ENCODE measurements at places on chromosomes 2 and 18.

DNA sequence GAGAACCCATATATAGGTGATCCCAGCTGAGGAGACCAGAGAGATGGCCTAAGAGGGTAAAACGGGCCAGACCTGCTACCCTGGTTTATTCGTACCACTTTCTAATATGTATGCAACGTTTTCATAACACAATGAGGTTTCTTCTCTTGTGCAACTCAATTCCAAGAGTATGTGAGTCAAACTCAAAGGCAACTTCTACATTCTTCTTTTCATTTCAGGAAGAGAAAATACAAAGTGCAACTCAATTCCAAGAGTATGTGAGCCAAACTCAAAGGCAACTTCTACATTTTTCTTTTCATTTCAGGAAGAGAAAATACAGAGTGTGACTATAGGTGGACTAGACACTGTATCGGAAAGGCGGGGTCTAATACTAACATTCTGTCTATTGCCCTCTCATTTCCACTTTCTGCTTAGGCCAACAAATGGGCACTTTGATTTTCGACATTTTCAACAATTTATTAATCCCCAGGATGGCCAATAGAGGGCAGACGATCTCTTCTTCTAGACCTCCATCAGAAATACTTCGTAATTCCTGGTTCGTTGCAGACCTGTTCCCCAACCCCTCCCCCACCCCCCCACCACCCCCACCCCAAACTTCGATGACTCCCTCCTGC lies 3.7 kb upstream of the CRIM1 start:
- DNase-seq, result peak; percentile 75

DNA sequence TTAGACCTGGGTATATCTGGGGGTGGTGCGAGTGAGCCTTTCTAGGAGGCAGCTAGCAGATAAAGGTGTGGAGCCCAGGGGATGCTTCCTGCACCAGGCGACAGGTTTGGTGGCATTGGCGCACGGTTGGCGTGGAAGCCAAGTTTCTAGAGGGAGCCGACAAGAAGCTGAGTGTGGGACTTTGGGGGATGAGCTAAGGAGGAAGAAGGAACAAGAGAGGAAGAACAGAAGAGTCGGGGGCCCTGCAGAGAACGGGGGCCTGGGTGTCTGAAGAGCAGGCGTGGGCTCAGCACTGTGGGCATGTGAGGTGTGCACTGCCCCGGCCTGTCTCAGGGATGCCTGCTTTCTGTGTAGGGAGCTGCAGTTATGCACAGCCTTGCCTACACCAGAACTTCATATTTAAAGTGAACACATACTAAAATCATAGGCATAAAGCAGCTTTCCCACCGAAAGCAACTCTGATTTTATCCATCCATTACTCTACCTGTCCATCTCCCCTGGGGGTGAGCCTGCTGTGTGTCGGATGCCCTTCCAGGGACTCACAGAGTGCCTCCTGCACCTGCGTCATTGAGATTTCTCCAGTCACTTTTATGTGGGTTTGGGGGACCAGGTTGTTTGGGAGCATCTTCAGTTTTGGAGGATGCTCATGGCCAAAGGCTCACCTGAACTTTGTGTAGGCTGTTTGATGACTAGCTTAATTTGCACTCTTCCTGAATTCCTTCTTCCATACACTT lies 149.7 kb downstream of the LDLRAD4 start:
- DNase-seq, result no peak

- DNase-seq, result peak; percentile 82
These were observed 250.6 kb downstream of the EIPR1 start for GRCh38 chr2:3126911-3127621.

DNA sequence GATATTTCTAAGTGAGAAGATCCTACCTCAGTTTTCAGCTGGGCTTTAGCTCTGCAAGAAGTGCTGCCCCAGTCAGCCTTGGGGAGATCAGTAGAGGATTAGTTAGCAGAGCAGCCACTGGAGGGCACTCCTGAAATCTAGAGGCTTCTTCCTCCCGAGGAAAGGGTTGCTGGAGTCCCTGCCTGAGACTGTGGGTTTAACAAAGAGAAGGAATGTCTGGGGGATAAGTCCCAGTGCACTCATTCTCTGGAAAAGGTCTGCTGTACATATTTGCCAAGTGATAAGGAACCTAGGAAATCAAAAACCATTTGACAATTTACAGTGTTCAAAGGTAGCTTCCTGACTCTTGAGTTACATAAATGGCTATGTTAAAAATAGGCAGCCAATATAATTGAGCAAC lies 207.2 kb downstream of the SLC8A1 start:
- DNase-seq, result peak; percentile 85

- DNase-seq, result no peak
These were observed 24.1 kb upstream of the ACVR1 start for GRCh38 chr2:157900203-157900602.

- peak; percentile 54 for DNase-seq
These were observed 66.3 kb downstream of the IRS1 start for GRCh38 chr2:226733189-226733858.

GRCh38 chr2:197675711-197676188 lies 363 bp upstream of the RFTN2 start:
- DNase-seq, result peak; percentile 81

DNA sequence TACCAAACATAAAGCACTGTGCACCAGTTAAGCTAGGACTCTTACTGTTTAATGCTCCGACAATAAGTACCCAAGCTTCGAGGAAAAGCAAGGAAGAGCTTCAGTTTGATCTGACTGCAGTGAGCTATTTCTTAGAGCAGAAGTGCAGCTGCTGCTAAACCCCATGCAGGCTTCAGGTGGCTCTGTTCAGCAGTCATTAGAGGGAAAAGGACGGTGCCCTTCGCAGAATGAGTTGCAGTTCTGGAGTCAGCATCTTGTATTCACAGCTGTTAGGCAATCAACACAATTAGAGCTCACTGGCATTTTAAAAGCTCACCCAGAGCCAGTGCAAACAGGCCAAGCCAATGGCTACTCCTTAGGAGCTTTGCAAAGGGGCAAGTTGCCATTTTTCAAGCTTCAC lies 1.5 kb upstream of the CERKL start:
- DNase-seq, result no peak

GRCh38 chr2:105114551-105114950 lies 76.7 kb downstream of the MRPS9 start:
- peak; percentile 76 for DNase-seq

GRCh38 chr2:112994648-112995047 lies 10.6 kb upstream of the IL36A start:
- DNase-seq, result no peak

GRCh38 chr2:25105336-25106085 lies 62.9 kb downstream of the POMC start:
- no peak for DNase-seq

DNA sequence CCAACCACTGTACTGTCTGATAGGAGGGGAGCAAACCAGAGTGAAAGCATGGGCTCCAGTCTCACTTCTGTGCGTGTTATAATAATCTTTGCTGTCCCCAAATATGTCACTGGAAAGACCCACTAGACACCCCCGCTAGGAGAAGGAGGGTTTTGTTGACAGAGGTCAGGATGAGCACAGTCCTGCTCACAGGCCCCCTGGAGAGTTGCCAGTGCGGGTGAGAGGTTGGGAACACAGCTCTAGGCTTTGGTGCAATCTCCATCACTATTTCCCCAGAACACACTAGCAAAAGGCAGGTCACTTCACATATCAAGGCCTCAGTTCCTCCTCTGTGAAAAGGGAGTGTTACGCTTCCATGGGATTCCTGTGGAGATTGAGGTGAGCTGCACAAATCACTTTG lies 9.7 kb downstream of the XDH start:
- DNase-seq, result no peak

DNA sequence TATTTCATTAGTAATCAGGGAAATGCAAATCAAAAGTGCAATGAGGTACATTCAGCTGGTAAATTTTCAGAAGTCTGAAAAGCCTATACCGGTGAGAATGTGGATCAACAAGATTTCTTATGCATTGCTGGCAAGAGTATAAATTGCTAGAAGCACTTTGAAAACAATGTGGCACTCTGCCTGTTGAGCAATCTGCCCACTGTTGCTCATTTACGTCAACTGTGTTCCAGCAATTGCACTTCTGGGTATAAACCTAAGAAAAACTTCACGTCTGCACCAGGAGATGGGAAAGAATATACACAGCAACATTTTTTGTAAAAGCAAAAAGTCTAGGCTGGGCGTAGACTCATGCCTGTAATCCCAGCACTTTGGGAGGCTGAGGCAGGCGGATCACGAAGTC lies 40.8 kb downstream of the MTERF4 start:
- DNase-seq, result peak; percentile 85

DNA sequence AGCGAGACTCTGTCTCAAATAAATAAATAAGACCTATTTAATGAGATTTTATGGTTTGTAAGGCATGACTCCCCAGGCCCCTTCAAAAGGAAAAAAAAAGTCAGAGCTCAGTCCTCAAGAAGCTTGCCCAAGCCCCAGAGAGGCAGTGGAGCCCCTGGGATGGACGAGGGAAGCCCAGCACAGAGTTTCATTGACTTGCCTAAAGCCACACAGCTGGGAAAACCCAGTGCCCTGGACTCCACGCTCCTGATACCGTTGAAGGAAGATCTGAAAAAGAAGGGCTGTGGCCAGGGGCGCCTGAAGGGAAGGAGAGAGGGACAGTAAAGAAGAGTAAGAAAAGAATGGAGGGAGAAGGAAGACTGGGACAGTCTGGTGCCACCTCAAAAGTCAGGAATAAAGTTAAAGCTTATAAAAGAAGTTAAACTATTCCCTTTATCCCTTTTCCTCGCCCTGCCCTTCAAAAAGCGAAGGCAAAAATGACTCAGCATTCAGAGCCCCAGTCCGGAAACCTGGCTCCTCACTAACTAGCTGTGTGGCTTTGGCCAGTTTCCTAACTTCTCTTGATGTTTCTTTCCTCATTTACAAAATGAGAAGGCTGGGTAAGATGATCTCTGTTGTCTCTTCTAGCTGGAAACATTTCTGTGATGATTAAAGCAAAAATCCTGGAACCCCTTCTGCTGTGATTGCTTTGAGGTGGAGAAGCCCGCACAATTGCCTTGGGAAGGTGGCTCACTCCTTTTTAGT lies 46.7 kb downstream of the LYPD1 start:
- DNase-seq, result peak; percentile 66

DNA sequence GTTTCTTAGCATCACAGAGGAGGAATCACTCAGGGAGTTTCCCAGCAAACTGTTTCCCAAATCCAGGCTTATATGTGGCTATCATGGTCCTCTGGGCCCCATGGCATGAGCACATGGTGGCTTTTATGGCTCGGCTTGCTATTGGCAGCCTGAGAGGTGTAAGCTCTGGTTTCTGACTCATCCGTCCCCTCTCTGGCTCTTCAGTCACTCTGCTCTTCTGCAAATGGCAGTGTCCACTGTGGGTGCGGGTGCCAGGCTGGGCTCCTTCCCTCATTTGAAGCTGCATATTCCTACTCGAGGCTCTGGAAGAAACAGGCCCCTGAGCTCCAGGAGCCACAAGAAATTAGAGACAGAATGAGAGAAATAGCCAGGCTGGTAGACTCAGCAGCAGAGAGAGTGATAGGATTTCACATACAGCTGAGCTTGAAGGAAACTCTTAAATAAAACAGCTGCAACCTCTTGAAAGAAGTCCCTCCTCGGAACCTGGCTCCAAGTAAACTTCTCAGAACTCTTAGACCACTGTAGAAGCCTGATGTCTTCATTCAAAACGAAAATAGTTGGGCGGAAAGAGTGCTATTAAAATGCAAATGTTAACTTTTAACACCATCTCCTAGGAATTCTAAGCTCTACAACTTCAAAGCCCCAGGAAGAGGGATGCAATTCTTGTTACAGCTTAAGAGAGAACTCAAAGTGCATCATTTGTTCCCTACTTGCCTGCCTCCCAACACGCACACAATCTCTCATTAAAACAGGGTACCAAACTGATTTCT lies 212.6 kb upstream of the SP5 start:
- no peak for DNase-seq

GRCh38 chr2:32064713-32065112 lies 1.4 kb downstream of the SPAST start:
- DNase-seq, result no peak

- peak; percentile 2 for DNase-seq
These were observed 119.7 kb upstream of the NFATC1 start for GRCh38 chr18:79275992-79276391.

GRCh38 chr2:23918837-23919489 lies 8.0 kb downstream of the ATAD2B start:
- peak; percentile 18 for DNase-seq

GRCh38 chr18:12062974-12063373 lies 30.7 kb upstream of the ANKRD62 start:
- no peak for DNase-seq

- peak; percentile 6 for DNase-seq
These were observed 106.5 kb downstream of the COL6A3 start for GRCh38 chr2:237307474-237307873.

DNA sequence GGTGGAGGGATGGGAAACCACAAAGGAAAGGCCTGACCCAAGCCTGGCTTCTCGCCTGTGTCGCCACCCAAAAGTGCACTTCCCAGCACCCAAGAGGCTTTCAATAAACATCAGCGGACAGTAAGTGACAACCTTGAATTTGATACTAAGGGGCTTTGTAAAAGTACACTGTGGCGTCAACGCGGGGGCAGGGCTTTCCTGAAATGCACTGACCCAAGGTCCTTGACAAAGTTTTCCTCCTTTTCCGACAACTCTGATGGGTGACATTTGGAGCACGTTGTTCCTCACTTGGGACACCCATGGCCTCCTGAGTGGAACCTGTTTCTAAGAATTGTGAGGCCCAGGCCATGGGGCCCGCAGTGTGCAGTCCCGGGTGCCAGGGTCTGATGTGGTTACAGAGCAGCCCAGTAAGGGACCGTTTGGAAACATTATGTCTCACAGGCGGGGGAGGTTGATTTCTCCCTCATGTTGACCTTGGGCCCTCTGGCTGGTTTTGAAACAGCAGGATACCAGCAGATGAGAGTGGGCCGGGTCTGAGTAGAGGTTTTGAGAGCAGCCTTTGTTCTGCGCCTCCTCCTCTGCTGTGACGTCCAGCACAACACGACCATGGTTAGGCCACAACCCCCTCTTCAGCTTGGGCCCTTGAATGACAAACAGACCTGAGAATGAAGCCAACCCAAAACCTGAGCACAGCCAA lies 2.8 kb upstream of the ZBTB14 start:
- no peak for DNase-seq

DNA sequence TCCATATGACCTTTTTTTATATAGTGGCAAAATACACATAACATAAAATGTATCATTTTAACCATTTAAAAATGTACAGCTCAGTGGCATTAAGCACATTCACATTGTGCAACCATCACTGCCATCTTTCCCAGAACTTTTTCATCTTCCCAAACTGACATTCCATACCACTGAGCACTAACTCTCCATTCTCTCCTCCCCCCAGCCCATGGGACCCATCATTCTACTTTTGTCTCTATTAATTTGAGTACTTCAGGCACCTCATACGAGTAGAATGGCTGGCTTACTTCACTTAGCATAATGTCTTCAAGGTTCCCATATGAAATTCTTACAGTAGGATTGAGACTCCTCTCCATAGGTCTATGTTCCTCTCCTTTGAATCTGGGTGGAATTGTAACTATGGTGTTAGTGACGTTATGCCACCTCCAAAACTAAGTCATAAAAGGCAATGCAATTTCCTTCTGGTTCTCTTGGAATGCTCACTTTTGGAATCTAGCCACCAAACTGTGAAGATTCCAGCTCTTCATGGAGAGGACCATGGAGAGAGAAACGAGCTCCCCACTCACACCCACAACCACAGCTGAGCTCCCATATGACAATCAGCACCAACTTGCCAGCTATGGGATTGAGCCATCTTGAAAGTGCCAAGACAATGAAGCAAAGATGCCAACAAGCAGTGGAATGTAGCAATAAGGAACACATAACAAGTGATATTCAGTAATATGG lies 9.8 kb upstream of the DNAJC27 start:
- no peak for DNase-seq
